Central memory CD4-positive, alpha-beta T cell (primary cell): ENCODE measurements at places on chromosomes 3 and 15.
A peak's percentile ranks its signal among the peaks of the same experiment; 100 is the strongest.

GRCh38 chr3:40464339-40465110 is 7.4 kb downstream of the RPL14 start:
- peak; percentile 68 for DNase-seq

- DNase-seq, result no peak
These were observed 77.9 kb downstream of the ITPR1 start for GRCh38 chr3:4570840-4571621.

DNA sequence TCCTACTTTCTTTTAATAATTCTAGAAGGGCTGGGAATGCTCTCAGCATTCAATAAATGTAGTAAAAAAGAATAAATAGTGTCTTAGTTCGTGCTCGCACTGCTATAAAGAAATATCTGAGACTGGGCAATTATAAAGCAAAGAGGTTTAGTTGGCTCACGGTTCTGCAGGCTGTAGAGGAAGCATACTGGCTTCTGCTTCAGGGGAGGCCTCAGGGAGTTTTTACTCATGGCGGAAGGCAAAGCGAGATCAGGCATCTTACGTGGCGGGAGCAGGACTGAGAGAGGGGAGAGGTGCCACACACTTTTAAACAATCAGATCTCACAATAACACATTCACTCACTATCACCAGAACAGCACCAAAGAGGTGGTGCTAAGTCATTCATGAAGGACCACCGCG is 103.0 kb upstream of the UBE2E2 start:
- no peak for DNase-seq

GRCh38 chr3:13009946-13010315 is 63.3 kb downstream of the IQSEC1 start:
- no peak for DNase-seq

DNA sequence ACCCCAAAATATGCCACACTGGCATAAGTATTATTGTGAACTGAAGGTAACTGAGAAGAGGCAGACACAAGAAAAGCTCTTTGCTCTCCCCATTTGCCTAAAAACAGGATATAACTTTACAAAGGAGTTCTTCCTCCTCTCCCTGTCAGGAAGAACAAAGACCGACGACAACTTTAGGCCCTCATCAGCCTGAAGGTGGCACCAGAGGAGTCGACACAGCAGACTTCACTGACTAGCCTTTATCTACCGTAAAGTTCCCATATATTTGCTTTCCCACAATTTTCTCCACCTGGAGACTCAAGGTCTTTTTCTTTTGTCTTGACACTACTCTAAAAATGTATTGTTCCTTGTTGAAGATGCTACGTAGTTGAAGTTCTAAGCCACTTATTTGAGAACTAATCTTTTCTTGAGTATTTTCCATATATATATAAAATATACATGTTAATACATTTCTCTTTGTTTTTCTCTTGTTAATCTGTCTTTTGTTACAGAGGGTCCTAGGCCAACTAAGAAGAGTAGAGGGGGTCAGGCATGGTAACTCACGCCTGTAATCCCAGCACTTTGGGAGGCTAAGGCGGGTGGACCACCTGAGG is 16.2 kb upstream of the XIRP1 start:
- peak; percentile 27 for DNase-seq

DNA sequence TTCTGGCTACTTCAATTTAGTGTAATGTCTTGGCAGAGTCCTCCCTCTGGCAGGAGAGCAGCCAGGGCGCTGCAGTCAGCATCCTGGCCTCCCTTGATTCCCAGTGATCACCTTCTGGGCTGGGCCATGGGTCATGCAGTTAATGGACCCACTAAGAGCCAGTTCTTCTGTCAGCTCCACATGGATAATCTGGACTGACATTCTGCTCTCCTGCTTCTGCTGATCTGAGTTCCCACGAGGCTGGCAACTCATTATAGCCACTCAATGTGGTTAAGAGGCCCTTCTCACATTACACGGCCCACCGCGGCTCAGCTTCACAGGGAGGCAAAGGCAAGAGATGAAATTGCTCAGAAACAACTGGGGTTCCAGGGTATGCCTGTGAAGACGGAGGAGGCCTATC is 94.0 kb downstream of the WDR76 start:
- DNase-seq, result no peak
